Kidney capillary endothelial cell (primary cell): ENCODE measurements at places on chromosomes 4 and X.

- no peak for DNase-seq
Measured at GRCh38 chr4:86450861-86451260, 91.0 kb upstream of the MAPK10 start.

GRCh38 chr4:138242076-138242833 is at the start of gene SLC7A11:
Gene SLC7A11 (minus strand): TSS chr4:138242349. CDS start chr4:138242069, 280 bp downstream.
- peak; percentile 99 for DNase-seq

GRCh38 chrX:41909068-41909467 is 14.3 kb downstream of the CASK start:
- no peak for DNase-seq

DNA sequence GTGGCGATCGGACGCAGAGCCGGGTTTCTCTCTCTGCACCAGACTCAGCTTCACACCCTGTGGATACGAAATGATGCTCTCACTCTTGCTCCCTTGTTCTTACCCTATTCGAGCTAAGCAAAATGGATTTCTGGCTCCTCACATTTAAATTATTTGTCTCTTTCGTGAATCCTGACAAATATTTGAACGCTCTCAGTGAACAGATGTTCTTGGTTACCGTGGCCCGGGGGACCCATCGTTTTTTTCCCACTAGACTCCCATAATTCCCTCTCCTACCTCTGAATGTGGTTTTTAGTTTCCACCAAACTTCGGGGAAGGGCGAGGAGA is 630 bp downstream of the SMARCA5 start:
- DNase-seq = no peak

DNA sequence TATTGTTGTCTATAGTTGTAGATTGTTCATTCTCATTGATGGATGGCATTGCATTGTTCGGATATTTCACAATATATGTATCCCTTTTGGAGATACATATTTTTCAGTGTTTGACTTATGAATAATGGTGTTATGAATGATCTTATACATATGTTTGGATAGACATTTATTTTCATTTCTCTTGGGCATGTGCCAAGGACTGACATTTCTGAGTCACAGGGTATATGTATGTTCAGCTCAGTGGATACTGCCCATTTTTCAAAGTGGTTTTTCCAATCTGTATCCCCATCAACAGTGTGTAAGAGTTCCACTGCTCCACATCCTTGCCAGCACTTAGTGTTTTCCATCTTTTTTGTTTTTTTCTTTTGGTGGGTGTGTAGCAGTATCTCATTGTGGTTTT is 45.0 kb upstream of the RAB40AL start:
- DNase-seq = no peak

- no peak for DNase-seq
Measured at GRCh38 chrX:41655631-41656030, 33.1 kb upstream of the GPR34 start.

- no peak for DNase-seq
Measured at GRCh38 chrX:64536736-64537135, 141.5 kb upstream of the MTMR8 start.

DNA sequence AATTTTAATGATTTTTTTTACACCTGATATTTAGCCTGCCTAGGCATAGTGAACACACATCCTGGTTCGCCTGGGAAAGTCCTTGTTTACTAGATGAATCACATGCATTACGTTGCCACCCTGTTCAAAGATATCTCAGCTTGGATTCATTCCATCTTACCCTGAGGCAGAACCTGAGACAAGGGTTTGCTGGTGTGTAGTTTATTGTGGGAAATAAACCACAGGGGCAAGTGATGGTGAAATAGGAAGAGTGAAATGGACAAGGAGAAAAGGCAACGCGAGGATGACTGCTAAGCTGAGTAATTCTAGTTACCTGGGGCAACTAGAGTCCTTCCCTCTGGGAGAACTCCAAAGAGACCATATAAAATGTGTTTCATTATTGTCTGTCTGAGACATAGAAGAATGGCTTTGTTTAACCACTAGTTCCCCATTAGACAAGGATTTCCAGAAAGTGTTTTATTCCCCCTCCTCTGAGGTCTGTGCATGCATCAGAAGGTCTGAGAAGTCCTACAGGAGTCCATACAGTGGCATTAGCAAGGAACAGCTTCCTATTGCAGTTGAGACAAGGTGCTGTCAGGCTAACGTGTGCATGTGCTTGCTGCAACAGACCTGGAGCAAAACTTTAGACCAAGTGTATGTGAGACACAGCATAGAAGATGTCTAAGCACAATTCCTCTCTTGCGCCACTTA is 797.3 kb upstream of the FRG1 start:
- DNase-seq = no peak

GRCh38 chr4:24748758-24749350 is 46.5 kb upstream of the SOD3 start:
- DNase-seq = no peak
